ENCODE measurements at places on chromosomes 13 and 19.

GRCh38 chr13:22948421-22948820, 232.4 kb upstream of the SGCG start:
- DNase-seq = no peak

DNA sequence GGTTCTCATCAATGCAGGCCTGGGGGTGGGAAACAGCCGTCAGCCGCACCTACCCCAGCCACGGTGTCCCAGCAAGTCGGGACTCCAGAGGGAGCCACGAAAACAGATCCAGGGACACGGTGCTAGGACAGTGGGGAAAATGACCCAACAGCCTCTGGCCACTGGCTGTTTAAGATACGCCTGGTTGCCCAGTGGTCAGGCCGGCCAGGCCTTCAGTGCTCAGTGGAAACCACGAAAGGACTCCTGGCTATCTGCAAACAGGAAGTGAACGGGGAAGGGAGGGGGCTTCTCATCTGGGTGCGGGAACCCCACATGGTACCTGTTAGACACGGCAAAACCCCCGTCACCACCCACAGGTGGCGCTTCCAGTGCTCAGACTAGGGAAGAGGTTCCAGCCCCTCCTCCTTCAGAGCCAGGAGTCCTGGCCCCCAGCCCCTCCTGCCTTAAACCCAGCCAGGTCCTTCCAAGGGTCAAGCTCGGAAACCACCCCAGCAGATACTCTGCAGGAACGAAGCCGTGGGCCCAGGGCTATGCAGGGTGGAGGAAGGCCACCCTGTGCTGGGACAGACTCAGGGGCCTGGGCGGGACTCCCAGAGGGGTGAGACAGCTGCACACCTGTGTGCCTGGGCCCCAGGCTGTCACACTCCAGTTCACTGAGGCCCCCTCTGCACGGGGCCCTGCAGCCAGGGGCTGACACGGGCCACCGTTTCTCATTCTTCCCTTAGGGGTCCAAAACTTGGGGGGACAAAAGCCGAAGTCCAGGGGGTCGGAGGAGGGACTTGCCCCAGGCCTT, 4.5 kb downstream of the PPP1R12C start:
- no peak for DNase-seq

DNA sequence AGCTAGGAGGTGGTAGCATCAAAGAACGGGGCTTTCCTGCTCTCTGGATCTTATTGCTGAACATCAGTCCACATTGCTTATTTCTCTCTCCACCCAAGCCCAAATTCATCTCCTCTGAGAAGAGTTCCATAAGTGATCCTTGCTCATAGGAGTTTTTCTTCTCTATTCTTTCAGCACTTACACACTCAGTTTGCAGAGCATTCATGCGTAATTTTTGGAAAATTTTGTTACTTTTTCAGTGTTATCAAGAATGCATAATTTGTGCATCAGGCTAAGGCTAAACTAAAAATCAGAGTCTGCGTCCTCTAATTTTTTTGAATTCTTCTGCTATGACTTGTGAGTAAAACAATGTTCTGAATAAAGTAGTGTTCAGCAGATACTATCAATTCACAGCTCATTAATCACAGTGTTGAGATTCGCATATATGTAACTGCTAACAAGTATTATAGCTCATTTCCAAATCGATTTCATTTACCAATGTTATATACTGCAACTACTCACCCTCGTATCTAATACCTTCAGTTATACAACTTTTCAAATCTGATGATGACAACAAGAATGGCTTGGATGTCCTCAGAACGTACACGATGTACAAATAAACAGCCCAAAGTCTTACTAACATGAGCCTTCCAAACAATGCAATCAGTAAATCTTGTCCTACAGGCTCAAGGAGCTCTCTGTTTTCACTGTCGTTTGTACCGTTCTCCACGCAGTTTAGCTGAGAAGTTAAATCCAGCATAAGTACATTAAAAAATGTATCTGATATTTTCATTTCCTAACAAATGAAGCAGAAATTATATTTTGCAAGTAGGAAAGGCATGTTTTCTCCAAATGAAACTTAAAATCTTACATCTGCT, 36.4 kb upstream of the STARD13 start:
- peak; percentile 62 for DNase-seq

DNA sequence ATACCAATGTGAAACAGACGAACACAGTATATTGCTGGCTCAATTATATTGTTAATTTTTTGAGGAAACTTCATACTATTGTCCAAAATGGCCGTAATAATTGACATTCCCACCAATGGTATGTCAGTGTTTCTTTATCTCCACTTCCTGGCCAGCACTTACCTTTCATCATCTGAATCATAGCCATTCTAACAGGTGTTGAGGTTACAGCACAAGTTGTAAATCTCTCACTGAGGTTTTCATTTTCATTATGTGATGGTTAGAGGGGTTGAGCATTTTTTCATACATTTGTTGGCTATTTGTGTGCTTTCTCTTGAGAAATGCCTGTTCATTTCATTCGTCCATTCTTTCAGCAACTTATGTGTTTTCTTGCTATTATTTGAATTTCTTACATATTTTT, 824.0 kb downstream of the UQCRFS1 start:
- DNase-seq = no peak

GRCh38 chr19:58154287-58154678, 3.7 kb upstream of the ZNF329 start:
- peak; percentile 40 for DNase-seq

Data from amniotic epithelial cell (primary cell).